Activated CD8-positive, alpha-beta memory T cell treated with anti-CD3 and anti-CD28 coated beads for 1 hour (primary cell): ENCODE measurements at places on chromosomes 1 and 21.

- DNase-seq: no peak
Measured at GRCh38 chr1:37432716-37433115, 41.7 kb upstream of the ZC3H12A start.

DNA sequence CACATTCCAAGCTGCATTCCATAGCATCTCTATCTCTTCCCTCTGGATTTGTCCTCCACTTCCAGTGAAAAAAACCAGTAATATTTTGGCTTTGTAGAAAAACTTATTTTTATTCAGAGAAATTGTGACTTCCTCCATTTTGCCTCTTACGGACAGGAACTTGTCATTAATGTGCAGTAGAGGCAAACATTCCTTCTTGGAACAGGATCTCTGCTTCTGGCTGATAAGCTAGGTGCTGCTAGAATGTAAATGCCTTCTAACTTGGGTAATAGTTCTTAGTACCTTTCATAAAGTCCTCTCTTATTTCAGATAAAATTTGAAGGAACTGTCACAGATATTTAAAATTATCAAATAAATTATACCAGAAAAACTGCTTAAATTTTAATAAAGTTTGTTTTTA, 707.8 kb downstream of the USP25 start:
- no peak for DNase-seq

GRCh38 chr1:8555582-8555981, 237.7 kb downstream of the SLC45A1 start:
- no peak for DNase-seq

- DNase-seq: no peak
Measured at GRCh38 chr21:44947111-44947929, 7.5 kb downstream of the SLX9 start.

- DNase-seq: no peak
Measured at GRCh38 chr1:116329524-116330341, 43.3 kb upstream of the ATP1A1 start.

- peak; percentile 42 for DNase-seq
Measured at GRCh38 chr21:44939532-44940115, at the start of gene SLX9. Gene SLX9 (plus strand): TSS chr21:44940029. CDS start chr21:44940058, 29 bp downstream.

DNA sequence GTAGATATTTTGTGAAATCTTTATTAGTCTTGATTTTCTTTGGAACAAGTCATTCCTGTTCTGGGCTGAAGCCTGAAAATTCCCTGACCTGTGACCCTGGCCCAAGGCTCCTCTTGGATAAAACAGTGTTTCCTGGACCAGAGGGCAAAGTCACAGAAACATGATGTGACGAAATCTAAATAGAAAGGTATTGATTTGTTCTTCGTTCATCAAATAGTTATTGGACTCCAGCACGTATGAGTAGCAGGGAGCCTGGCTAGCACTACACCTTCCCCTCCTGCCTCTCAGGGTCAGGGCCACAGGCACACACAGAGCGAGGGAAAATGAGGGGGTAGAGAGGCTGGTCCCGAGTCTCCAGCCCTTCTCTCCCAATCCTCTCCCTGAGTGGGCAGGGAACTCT, 1.7 kb upstream of the CLDN14 start:
- no peak for DNase-seq

GRCh38 chr1:25996966-25997827, 666 bp downstream of the PAFAH2 start:
- DNase-seq: no peak

- DNase-seq: peak; percentile 57
Measured at GRCh38 chr1:206106328-206107167, 10.6 kb downstream of the AVPR1B start.

DNA sequence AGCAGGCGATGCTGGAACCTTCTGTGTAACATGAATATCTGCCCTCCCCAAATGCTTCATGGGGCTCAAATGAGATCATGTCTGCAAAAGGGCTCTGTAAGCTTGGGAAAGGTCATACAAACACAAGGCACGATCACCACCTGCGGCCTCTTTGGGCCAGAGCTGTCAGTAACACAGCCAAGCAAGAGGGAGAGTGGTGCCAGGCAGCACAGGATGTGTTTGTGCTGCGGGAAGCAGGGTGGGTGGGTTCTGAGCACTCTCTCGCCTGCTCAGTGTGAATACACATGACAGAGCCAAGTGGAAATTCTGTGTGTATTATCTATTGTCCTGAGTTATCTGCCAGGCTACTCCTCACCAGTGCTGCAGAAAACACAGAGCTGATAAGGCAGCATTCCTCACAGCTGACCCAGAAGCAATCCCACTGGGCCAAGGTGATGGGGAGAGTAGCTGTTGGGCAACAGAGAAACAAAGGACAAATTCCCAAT, 101.2 kb downstream of the LAMC2 start:
- DNase-seq: no peak

GRCh38 chr1:175871647-175872046, 128.3 kb upstream of the TNR start:
- no peak for DNase-seq

GRCh38 chr1:93756657-93757056, 75.0 kb upstream of the BCAR3 start:
- no peak for DNase-seq

DNA sequence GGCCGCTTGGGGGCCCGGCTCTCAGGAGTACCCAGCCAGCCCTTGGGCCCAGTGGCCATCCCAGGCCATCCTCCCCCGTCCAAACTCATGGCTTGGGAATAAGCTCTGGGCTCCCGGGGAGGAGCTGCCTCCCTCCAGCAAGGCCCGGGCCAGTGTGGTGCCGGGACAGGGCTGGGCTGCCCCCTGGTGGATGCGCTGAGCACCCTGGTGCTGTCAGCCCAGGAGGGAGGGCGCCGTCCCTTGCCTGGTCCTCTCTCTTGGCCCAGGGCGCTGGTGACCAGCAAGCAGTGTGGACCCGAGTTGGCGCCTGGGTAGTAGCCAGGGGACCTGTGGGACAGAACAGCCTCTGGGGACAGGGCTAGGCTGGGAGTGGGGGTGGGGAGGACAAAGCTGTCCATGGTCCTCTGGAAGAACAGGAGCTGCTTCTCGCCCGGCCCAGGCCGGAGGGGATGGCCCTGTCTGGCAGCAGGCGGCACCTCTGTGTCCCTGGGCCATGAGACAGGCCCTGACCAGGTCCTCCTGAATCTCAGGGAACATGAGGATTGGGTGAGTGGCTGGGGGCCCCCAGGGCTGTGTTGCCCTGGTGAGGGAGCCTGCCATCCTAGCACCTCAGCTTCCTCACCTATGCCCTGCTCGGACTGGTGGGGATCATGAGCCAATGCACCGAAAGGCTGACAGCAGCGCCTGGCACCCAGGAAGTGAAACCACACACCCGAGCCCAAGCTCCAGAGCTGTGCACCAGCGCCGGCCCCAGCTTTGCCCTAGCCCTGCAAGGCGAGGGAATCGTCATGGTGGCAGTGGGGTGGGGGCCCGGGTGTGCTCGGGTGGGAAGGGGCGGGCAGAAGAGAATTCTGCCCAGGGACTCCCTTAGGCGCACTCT, 9.4 kb downstream of the MORN1 start:
- DNase-seq: peak; percentile 63
